LHCN-M2 (cell line): ENCODE measurements at places on chromosomes 16 and 17. TPM values are rescaled to one million over a fixed set of nuclear protein-coding genes. Genes with fewer than 3 reads are reported as not detected.

DNA sequence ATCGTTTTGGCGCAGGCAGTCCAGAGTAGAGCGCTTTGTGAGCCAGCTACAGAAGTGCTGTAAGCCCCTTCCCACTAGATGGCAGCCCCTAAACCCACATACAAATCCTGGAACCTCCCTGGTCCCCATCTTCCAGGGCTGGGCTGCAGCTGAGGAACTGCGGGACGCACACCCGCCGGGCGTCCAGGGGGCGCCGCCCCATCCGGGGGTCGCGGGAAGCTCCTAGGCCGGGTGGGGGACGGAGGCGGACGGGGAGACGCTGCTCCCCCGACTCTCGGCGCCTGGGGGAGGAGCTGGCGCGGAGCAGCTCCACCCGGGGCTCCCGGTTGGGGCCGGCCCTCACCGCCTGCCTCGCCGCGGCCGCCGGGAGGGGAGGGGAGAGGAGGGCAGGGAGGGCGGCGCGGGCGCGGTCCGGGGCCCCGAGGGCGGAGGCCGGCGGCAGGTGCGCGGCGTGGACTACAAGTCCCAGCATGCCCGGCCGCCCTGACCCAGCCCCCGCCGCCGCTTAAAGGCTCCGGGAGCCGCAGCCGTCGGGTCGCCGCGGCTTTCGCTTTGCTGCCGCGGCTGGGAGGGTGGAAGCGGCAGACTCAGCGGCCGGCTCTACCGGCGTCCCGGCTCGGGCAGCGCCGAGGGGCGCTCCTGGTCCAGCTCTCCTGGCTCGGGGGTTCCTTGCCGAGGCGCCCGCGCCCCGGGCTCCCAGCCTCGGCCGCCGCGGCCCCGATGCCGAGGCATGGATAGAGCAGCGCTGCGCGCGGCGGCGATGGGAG is at the start of gene KSR1:
KSR1 (plus strand) TSS at position 535 of the 767 bp plus-strand sequence; CDS start at position 731, 196 bp downstream.
- DNase-seq: peak; percentile 58

DNA sequence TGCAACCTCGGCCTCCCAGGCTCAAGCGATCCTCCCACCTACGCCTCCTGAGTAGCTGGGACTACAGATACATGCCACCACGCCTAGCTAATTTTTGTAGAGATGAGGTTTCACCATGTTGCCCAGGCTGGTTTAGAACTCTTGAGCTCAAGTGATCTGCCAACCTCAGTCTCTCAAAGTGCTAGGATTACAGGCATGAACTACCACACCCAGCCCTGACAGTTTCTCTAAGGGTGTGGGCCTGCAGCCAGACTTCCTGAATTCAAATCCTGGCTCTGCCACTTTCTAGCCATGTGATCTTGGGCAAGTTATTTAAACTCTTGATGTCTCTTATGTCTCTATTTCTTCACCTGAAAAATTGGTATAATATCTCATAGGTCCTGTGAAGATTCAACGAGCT is 5.6 kb downstream of the CUEDC1 start:
- peak; percentile 51 for DNase-seq

GRCh38 chr17:77772461-77772897 is 186.0 kb upstream of the TNRC6C start:
- no peak for DNase-seq

GRCh38 chr16:49410226-49410625 is 36.6 kb downstream of the C16orf78 start:
- DNase-seq: no peak

DNA sequence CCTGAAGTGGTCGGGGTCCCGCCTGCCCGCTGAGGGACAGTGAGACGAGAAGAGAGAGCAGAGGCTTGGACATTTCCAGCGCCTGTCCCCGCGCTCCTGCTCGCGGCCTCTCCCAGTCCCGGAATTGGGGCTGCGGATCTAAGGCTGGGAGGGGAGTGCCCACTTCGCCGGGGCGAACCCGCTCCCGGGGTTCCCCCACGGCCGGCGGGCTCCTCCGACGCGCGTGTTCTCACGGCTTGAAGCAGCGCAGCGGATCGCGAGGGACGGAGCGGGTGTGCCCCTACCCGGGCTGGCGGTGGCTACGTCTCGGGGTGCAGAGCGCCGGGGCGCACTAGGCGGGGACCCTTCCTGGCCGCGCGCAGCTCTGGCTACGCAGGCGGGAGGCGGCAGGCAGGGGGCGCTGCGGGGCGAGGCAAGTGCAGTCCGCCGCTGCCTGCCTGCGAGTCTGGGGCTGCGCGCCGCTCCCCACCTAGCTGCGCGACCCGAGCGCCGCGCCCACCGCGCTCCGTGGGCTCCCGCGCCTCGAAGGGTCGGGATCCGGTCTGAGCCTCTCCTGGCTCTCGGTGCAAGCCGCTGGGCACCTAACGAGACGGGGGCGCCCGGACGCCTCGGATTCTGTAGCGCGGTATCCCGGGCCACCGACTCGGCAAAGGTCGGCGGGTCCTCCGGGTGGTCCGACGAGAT is 1.2 kb downstream of the NGFR start:
- peak; percentile 29 for DNase-seq

DNA sequence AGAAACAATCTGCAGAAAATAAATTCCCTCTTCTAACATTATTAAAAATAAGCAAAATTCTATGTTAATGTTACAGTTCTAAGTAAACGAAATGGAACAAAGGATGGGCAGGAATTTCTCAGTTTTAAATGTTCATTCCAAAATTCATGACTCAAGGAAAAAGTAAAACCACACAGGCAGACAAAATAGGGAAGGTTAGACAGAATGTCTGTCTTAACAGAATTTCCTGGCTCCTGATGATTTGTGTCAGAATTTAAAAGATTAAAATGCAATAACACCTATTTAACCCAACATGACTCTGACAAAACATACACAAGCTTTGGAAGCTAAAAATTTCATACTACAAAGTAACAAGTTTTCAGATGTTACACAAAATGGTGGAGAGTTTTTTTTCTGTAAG is 42.8 kb downstream of the SPOP start:
- DNase-seq: no peak

DNA sequence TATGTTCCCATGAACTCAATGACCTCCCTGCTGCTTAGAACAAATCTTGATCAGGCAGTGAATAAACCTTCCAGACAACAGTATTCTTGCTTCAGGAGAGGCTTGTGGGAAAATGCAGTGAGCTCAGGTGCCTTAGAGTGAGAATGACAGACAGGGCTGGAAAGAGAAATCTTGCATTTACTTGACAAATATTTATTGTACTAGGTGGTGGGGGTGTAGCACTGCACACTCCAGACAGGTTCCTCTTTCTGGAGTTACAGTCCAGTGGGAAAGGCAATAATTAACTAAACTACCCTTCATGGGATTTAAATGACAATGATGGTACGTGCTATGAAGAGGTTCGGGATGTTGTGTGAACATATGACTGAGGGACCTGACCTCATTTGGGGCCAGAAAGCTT is 182.9 kb downstream of the SHISA9 start:
- DNase-seq: no peak

DNA sequence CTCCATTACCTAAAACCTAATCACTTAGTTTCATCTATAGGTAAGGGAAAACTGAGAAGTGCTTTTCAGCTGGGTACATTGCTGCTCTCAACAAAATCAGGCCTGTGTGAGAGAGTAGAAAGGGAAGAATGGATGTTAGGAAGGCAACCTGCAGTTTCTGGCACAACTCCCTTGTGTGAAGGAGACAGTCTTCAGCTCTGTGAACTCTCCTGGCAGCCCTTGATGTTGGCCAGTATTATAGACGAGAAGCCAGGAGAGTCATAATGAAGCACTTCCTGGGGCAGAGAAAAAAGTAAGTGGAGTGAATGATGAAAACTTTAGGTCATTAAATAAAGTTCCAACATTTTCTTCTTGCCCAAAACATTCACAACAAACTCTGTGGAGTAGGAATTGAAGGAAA is 260.1 kb downstream of the IRX3 start:
- DNase-seq: no peak

DNA sequence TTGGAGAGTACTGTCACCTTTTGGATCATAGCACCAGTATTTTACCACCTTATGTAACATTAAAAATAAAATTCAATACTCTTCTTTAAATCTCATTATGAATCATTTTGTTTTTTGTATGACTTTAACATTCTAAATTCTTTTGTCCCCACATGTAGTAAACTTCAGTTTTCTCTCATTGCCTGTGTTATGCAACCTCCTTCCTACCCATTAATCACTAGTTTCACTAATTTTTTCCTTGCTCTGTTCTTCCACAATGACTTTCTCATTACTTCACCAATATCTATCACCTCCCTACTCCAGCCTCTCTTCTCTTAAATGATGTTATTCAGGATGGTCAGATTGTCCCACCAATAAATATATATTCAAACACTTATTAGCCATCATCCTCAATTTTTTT is 68.7 kb downstream of the TTC19 start:
- peak; percentile 1 for DNase-seq

DNA sequence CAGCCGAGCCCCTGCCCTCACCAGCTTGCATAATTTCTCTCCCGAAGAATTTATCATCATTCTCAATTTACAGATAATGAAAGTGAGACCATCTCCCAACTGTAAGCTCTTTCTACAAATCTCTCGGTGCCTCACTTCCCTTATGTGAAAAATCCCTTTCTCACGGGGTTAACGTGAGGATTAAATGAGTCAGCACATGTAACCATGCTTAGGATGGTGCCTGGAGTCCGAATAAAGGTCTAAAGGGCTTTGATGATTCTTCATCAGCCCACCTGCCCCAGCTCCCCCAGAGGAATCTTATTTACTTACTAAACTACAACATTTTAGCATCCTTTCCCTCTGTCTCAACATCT is 24.8 kb upstream of the PIK3R6 start:
- no peak for DNase-seq

DNA sequence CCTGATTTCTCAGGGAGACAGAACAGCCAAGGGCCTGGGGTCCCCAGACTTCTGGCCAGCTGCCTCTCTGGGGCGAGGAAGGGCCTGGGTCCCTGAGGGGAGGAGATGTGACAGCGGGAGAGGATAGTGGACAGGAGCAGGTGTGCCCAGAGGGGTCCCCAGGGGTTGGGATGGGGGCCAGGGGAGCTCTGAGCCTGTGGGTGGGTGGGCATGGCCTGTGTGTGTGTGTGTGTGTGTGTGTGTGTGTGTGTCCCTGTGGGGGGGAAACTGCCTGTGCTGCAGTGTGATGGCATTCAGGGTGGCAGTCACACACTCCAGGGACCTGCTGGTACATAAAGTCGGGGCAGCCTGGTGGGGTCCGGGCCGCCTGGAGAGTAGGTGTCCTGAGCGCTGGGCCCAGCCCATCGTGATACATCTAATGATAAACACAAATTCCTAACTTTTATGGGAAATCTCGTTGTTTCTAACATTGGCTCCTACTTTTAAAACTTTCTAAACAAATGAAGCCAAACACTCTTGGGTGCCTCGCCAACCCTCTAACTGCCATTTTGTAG is 1.4 kb downstream of the ITGB4 start:
- DNase-seq: no peak

ADAD2 gene
- not detected in 2 replicates for total RNA-seq
